ENCODE measurements at places on chromosomes 11 and 22.

DNA sequence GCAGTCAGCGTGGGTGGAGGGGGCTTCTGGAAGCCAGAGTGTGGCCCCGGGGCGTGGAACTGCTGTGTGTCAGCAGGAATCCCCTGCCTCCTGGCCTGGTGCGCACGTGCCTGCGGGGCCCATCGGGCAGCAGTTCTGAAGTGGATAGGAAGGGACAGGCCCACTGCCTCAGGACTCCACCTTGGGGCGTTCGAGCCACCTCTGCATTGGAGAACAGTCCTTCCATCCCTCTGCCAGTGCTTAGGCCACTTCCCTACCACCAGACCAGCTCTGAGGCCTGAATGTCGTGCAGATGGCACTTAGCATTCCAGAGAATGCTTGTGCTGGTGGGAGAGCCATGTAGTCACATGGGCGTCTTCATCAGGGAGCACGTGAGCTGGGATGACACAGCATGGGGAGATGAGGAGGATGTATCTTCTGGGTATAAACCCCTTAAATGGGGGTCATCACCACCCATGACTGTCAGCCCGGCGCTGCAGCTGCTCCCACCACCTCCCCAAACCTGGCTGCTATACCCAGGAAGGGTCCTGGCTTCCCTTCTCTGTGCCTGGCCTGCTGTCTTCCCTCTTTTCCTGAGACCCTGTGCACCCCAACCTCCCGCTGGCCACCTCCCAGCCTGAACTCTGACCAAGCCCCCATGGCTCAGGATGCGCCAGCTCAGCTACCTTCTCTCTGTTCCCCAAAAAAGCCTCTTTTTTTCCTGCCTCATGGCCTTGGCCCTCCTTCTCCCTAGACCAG is 9.7 kb downstream of the INCENP start:
- DNase-seq: no peak
- H3K27ac ChIP-seq: no peak overlapping the region
- no peaks in the 10 kb centered on the region for H3K36me3 ChIP-seq
- H3K4me3 ChIP-seq: no peak overlapping the region
- H3K4me1 ChIP-seq: no peaks in the 10 kb centered on the region
- H3K27me3 ChIP-seq: no peaks in the 10 kb centered on the region

DNA sequence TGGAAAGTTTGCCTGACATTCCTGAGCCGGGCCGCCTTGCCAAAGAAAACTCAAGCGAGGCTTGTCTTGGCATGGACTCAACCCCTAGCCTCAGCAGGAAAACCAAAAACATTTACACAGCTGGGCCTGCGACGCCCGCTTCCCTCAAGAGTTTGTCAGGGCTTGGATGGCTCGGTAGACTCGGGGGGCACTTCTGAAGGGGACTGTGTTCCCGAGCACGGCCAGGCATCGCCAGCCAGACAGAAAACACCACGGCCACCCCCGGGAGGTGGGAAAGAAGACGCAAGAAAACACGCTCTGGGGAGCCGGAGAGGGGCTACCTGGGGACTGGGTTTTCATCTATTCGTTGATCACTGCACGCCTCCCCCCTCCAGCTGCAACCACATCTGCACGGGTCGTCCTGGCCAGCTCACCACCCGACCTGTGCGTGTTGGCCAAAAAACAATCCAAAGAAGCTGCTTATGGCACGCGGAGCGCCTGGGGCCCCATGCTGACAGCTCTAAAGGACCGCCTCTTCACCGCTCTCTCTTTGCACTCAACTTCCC is 380.7 kb downstream of the MN1 start:
- no peaks in the 10 kb centered on the region for H3K27me3 ChIP-seq
- DNase-seq: peak; percentile 69
- H3K36me3 ChIP-seq: no peaks in the 10 kb centered on the region

DNA sequence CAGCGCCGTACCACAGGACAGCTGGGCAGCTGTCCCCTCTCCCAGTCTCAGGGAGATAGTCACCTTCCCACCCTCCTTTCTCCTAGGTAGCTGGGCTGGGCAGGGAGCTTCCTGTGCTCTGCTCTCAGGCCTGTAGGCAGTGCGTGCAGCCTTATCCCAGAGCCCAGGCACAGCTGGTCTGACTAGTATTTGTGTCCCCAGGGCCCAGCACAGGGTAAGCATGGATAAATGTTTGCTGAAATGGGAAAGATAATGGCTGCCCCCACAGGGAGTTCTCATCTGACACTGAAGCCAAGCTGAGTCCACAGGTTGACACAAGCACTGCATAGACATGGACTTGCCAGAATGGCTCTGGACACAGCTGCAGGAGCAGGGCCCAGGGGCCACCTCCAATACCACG is 9.8 kb downstream of the SLC15A3 start:
- H3K4me3 ChIP-seq: no peak overlapping the region

DNA sequence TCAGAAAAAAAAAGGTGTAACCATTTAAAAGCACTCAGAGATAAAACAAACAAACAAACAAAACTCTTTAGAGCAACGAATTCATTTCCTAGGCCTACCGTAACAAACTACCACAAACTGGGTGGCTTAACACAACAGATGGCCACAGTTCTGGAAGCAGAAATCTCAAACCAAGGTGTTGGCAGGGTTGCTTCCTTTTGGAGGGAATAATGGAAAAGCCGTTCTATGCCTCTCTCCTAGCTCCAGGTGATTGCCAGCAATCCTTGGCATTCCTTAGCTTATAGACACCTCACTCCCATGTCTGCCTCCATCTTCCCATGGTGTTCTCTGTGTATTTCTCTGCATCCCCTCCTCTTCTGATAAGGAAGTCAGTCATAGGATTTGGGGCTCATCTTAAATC is 200.4 kb downstream of the RAB38 start:
- H3K4me3 ChIP-seq: no peak overlapping the region
- H3K36me3 ChIP-seq: no peaks in the 10 kb centered on the region
- no peaks in the 10 kb centered on the region for H3K27me3 ChIP-seq

DNA sequence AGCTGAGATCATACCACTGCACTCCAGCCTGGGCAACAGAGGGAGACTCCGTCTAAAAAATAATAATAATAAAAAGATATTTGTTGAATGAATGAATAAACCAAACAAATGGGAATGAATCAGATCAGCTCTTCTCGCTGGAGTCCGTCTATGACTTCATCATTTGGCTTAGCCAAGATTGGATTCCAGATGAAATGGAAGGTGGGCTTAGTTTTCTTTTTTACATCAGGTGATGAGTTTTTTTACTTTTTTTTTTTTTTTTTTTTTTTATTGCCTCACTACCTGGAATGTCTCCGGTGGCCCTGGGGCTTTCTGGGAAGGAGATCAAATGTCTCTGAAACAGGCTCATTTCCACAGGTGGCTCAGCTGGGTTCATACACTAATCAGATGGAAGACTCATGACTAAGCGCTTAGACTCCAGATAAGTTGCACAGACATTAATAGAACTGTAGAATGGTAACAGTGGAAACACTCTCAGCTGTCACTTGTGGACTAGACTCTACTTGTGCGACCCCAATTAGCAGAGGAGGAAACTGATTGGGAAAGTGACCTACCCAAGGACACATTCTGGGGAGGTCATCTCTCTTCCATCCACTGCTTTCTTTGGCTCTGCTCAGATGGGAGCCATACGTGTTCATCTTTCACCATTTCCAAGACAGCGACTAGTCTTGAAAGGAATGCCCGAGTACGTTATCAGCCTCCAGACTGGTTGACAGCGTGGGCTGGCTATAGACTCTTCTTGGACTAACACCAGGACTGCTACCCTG is 20.5 kb upstream of the RBFOX2 start:
- no peaks in the 10 kb centered on the region for H3K27me3 ChIP-seq
- H3K27ac ChIP-seq: no peak overlapping the region
- no peak overlapping the region for H3K4me3 ChIP-seq
- DNase-seq: no peak
- no peaks in the 10 kb centered on the region for H3K36me3 ChIP-seq
- no peaks in the 10 kb centered on the region for H3K4me1 ChIP-seq
